Bone marrow (tissue), 2 donors: ENCODE measurements at places on chromosomes 16 and 17.

DNA sequence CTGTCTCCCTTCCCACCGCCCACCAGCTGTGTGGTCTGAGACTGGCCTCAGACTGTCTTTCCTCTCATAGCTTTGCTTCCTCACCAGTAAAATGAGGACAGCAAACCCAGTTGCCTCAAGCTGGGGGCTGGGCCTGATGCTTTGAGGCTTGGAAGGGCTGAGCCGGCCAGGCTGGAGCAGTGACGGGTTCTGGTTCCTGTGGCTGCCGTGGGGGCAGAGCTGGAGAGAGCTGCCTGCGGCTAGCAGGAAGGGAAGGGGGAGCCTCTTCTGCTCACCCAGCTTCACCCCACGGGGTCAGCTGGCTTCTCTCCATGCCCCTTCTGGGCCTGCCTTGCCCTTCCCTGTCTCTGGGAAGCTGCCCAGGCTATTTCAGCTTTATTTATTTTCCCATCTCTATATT is 23.7 kb downstream of the LASP1 start:
- DNase-seq = peak; percentile 30

DNA sequence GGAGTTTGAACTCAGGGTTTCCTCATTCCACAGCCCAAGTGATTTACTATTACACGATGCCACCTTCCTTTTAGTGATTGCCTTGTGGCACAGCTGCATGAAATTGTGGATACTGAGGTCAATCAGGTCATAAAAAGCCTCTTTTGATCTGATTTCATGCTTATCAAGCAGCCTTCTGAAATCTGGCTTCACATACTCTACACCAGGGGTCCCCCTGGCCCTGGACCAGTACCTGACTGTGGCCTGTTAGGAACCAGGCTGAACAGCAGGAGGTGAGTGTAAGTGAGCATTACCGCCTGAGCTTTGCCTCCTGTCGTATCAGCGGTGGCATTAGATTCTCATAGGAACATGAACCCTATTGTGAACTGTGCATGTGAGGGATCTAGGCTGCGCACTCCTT is 13.8 kb downstream of the SLFN5 start:
- no peak for DNase-seq

DNA sequence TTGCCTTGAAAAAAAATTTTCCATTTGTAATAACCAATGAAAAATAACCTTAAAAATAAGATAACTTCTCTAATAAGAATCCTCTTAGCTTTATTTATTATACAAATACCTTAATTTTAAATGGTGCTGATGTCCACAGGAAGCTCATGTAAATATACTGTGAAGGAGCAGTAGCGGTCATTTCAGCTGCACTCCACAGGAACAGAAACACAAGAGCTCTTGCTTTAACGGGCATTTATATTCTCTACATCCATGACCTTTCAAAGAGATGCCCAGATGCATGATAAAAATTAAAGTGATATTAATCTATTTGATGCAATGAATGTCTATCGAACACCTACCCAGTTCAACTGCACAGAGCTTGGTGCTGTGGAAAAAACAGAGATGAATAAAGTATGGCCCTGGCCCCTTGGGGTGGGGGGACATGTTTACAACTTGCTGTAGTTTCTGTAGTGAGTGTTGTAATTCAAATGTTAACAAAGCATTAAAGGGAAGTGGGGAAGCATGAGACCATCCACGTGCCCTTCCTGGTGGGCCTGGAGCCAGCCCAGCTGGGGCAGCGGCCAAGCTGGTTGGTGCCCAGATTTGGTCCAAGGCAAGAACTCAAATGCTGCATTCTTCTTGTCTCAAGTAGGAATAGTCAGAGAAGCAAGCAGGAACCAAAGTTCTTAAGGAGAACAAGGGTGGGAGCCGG is 47.9 kb downstream of the IQCK start:
- DNase-seq = no peak

- DNase-seq = no peak
Observed at GRCh38 chr16:13945744-13946485, 26.0 kb downstream of the ERCC4 start.

- DNase-seq = peak; percentile 87
Observed at GRCh38 chr16:68356249-68356918, 45.6 kb downstream of the PRMT7 start.

GRCh38 chr16:54009464-54010176 is 277.0 kb downstream of the IRX3 start:
- no peak for DNase-seq

- DNase-seq = no peak
Observed at GRCh38 chr16:75957870-75958269, 231.6 kb upstream of the CPHXL start.

GRCh38 chr17:19244781-19245180 is 7.6 kb downstream of the EPN2 start:
- no peak for DNase-seq

GRCh38 chr16:30762991-30763725 is 1.0 kb downstream of the RNF40 start:
- DNase-seq = no peak

DNA sequence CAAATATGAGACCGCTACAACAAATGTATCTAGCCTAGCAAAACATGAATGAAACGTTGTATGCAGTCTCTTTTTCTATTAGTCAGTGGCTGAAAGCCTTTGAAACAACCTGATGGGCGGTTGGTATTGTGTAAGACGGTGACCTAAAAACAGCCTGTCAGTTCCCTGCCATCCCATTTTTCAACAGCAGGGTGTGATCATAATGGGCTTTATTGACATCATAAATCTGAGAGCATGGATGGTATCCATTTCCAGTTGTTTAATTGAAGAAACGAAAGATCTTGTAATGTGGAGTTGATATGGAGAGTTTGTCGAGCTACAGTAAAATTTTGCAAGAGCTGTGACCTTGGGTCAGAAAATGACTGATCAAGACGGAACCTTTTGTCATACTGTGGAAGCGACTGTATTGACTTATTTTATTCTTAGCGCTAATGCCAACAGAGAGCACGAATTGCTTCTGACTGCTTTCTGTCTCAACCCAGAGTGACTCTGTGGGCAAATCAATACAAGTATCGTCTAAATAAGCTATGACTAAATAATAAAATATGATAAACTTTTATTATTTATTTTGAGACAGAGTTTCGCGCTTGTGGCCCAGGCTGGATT is 12.3 kb upstream of the MEIOB start:
- DNase-seq = no peak

DNA sequence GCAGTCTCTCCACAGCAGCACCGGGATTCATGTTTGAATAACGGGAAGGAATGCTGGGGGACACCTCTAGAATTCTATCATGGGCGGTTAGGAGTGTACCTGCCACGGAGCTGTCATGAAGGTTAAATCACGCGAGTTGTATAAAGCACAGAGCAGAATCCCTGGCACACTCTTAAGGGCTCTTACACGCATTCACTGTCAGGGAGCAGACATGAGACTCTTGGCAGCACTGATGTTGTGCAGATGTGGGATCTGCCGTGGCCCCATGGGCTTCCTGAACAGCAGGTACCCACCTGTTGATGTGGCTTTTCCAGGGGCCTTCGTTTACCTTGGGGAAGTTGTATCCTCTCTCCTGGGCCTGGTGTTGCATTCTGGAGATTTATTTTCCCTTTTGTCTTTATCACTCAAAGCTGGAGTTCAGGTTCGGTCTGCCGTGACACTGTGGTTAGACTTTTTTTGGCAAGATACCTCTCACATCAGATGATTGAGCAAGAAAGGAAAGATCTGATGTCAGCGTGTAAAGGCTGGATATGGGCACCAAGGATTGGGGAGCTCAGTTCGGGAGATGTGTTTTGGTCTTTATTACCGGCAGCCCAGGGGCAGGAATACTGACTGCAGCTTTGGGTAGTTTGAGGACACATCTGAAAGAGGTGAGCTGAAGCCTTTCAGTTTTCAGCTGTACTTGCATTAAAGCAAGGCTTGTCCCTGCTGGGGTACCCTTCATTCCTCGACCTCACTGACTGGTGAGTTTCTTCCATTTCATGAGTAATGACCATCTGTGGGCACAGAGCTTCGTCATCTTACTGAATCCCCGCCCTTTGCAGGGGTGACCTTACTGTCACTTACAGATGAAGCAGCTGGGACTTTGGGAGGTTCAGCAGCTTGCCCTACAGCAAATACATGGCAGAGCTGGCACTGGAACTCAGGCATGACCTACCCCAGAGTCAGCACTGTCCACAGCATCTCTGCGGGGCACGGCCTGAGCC is 19.3 kb downstream of the KNOP1 start:
- no peak for DNase-seq
